ENCODE measurements at places on chromosomes 2 and 18.

DNA sequence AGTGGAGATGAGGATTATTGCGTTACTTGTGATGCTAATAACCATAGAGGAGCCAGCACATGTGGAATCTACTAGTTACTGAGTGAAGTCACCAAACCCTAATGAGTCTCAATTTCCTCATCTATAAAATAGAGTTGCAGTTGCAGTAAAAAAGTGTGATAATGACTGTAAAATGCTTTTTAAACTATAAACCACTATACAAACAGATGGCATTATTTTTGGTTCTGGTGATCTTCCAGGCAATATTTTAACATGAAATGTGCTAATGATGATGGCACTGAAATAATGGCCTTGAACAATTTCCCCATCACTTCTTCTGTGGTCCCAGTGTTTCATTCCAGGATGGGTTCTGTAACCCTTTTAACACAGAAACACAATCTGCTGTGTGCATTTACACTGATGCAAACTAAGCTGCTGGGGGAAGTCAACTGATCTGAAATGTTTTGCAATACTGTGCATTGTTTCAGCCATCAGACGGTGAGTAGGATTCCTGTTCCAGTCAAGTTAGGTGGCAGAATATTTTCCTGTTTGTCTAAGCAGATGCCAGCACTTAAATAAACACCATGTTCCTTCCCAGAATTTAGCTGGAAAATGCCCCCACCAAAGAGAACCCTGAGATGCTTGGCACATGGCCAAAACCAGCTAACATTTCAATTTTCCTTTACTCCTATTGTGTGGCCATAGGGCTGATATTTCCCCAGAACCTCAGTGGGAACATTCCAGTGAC is 52.6 kb downstream of the TACR1 start:
- no peaks in the 10 kb centered on the region for H3K4me1 ChIP-seq
- no peaks in the 10 kb centered on the region for H3K36me3 ChIP-seq
- DNase-seq = no peak
- no peak overlapping the region for H3K27ac ChIP-seq
- H3K27me3 ChIP-seq = no peaks in the 10 kb centered on the region
- H3K4me3 ChIP-seq = no peak overlapping the region

GRCh38 chr2:218184331-218184730 is 17.6 kb upstream of the CXCR1 start:
- H3K4me3 ChIP-seq = no peak overlapping the region
- no peak for DNase-seq
- no peaks in the 10 kb centered on the region for H3K36me3 ChIP-seq
- no peaks in the 10 kb centered on the region for H3K27me3 ChIP-seq
- no peak overlapping the region for H3K27ac ChIP-seq

GRCh38 chr2:229501051-229501794 is 213.1 kb downstream of the DNER start:
- DNase-seq = no peak
- H3K27ac ChIP-seq = no peak overlapping the region
- H3K4me3 ChIP-seq = no peak overlapping the region
- no peaks in the 10 kb centered on the region for H3K27me3 ChIP-seq
- no peaks in the 10 kb centered on the region for H3K4me1 ChIP-seq
- H3K36me3 ChIP-seq = no peaks in the 10 kb centered on the region

GRCh38 chr18:56723706-56724105 is 72.5 kb downstream of the WDR7 start:
- no peak overlapping the region for H3K4me3 ChIP-seq
- H3K27ac ChIP-seq = no peak overlapping the region
- no peak for DNase-seq
- no peaks in the 10 kb centered on the region for H3K27me3 ChIP-seq
- peaks cover 9% of the 10 kb centered on the region for H3K36me3 ChIP-seq
- H3K4me1 ChIP-seq = no peaks in the 10 kb centered on the region

DNA sequence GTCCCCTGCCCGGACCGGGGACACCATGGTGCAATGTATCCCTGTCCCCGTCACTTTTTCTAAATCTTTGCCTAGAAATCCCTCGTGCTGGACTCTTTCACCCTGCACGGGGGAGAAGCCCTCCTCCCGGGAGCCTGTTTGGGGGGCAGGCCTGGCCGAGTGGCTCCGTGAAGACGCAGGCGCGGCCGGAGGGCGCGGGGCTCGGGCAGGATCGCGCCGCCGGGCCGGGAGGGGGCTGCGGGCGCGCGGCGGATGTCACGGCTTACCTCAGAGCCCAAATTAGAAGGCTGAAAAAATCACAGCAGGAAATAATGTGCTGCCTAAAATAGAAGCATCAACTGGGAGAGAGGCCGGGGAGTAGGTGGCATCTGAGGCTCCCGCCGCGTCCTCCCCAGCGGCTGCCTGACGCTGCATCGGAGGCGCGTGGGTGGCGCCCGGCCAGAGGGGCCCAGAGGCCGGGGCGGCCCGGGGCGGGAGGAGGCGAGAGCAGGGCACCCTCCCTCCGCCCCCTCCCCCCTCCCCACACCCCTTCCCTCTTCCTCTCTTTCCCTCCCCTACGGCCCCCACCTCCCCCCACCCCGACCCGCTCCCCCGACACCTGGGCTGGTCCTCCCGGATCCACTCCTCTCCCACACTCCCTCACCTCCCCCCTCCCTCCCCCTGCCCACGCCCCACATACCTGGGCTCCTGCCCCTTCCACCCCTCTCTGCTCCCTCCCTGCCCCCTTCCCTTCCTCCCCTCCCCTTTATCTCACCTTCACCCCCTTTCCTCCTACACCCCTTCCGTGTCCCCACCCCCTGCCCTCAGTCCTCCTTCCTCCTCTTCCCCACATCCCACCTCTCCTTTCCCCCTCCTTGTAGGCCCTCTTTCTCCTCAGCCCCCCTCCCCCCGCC is 51.9 kb downstream of the SLC4A1AP start:
- no peaks in the 10 kb centered on the region for H3K36me3 ChIP-seq
- H3K4me1 ChIP-seq = peaks cover 20% of the 10 kb centered on the region
- H3K27ac ChIP-seq = no peak overlapping the region

DNA sequence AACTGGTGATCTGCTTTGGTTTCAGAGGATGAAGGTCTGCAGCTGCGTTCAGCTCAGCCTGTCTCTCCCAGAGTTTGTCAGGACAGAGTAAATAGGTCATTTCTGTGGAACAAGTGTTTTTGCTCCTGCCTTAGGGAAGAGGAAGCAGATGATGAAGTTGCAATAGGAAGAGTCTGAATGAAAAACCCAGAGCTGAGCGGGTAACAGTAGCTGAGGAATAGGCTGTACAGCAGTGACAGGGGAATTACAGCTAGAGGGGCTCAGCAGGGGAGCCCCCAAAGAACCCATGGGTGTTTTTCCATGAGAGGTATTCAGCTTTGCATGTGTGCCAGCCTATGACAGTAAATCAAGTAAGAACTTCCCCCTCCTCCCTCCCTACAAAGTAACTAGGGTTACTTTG is 10.3 kb upstream of the CYBRD1 start:
- H3K4me3 ChIP-seq = no peak overlapping the region
- H3K4me1 ChIP-seq = no peaks in the 10 kb centered on the region
- no peak for DNase-seq
- no peaks in the 10 kb centered on the region for H3K36me3 ChIP-seq
- no peaks in the 10 kb centered on the region for H3K27me3 ChIP-seq
- no peak overlapping the region for H3K27ac ChIP-seq

- no peaks in the 10 kb centered on the region for H3K27me3 ChIP-seq
- DNase-seq = no peak
Measured at GRCh38 chr18:31401156-31402025, 24.8 kb downstream of the DSG4 start.

GRCh38 chr18:55376387-55376786 is 211.6 kb downstream of the TCF4 start:
- H3K27me3 ChIP-seq = no peaks in the 10 kb centered on the region
- H3K36me3 ChIP-seq = no peaks in the 10 kb centered on the region
- no peaks in the 10 kb centered on the region for H3K4me1 ChIP-seq
- peak overlapping the region; percentile 39 for H3K27ac ChIP-seq
- no peak overlapping the region for H3K4me3 ChIP-seq
- no peak for DNase-seq

DNA sequence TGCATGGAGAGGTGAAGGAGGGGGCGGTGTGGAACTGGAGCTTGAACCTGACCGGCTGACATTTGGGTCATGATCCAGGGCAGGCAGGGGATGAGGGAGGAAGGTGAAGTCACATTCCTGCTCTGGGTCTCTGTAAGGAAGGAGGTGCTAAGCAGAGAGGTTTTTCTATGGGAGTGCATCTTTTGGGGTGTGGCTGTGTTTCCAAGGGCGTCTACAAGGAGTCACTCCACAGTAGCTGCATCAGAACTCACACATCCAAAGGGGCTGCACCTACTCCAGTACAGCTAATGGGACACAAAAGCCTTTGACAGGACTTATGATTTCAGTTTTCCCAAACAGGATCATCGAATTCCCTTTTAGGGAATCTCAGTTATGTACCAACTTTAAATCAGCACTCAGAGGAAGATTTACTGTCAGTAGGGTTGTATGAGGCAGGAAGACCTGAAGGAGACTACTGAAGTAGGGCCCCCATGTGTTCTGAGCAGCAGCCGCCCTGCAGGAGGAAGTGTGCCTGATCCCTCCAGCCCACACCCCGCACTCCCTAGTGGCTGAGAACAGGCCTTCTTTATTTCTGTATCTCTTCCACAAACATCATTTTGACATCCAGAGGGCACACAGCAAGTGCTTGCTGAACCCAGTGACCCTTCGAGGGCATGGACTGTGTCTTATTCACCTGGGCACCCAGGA is 137.2 kb downstream of the CELF4 start:
- H3K36me3 ChIP-seq = no peaks in the 10 kb centered on the region
- H3K27me3 ChIP-seq = no peaks in the 10 kb centered on the region
- H3K4me3 ChIP-seq = no peak overlapping the region
- H3K4me1 ChIP-seq = no peaks in the 10 kb centered on the region
- no peak for DNase-seq

- H3K36me3 ChIP-seq = peaks cover 2% of the 10 kb centered on the region
- DNase-seq = no peak
- H3K4me3 ChIP-seq = no peak overlapping the region
- H3K4me1 ChIP-seq = peaks cover 39% of the 10 kb centered on the region
Measured at GRCh38 chr2:113905886-113906285, 16.0 kb downstream of the ACTR3 start.

DNA sequence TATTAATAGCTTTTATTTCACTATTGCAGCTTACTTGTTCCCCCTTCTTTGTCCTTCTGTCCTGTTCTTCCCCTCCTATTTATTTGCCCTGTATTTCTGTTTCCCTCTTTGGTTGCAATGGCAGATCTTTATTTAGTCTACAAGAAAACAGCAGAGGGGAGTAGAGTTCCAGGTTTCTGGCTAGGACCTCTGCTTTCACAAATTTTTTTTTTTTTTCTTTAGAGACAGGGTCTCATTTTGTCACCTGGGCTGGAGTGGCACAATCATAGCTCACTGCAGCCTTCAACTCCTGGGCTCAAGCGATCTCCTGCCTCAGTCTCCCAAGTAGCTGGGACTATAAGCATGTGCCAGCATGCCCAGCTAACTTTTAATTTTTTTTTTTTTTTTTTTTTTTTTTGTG is 188.1 kb upstream of the SPRED2 start:
- DNase-seq = no peak
- no peaks in the 10 kb centered on the region for H3K36me3 ChIP-seq
- no peaks in the 10 kb centered on the region for H3K27me3 ChIP-seq
- no peak overlapping the region for H3K27ac ChIP-seq
- H3K4me3 ChIP-seq = no peak overlapping the region

DNA sequence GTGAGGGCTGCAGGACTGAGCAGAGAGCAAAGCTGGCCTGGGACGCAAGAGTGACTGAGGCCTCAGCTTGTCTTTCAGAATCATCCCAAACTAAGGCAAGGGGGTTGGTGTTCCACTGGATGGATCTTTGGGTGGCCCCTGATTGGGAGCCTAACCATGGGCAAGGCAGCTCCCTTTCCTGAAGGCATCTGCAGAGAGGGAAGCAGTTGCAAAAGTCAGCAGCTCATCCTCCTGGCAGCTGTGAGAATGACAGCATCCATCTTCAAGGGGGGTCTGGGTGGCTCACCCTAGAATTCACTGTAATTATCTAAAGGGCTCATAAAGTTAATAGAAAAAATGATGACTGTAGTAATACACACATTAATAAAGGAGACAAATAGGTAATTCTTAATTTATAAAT is 46.5 kb upstream of the RAB31 start:
- H3K4me3 ChIP-seq = no peak overlapping the region
- no peak overlapping the region for H3K27ac ChIP-seq
- DNase-seq = no peak
- H3K36me3 ChIP-seq = no peaks in the 10 kb centered on the region
- no peaks in the 10 kb centered on the region for H3K27me3 ChIP-seq

- no peaks in the 10 kb centered on the region for H3K36me3 ChIP-seq
- no peaks in the 10 kb centered on the region for H3K27me3 ChIP-seq
- peak; percentile 66 for DNase-seq
- H3K4me3 ChIP-seq = no peak overlapping the region
Measured at GRCh38 chr2:86225581-86225980, 26.3 kb downstream of the MRPL35 start.

- no peak within 1 kb of the TSS for H3K4me3 ChIP-seq
- peaks cover 27% of the 10 kb centered on the region for H3K36me3 ChIP-seq
- no peak for DNase-seq
Measured at GRCh38 chr2:74525717-74526648, at the start of gene DQX1. TSS of gene DQX1 (minus strand) at chr2:74526231. CDS start at chr2:74525729, 502 bp downstream.

GRCh38 chr2:4679391-4679790 is 976.0 kb downstream of the DCDC2C start:
- no peaks in the 10 kb centered on the region for H3K4me1 ChIP-seq
- no peaks in the 10 kb centered on the region for H3K27me3 ChIP-seq
- H3K36me3 ChIP-seq = no peaks in the 10 kb centered on the region
- no peak overlapping the region for H3K4me3 ChIP-seq
- no peak for DNase-seq

DNA sequence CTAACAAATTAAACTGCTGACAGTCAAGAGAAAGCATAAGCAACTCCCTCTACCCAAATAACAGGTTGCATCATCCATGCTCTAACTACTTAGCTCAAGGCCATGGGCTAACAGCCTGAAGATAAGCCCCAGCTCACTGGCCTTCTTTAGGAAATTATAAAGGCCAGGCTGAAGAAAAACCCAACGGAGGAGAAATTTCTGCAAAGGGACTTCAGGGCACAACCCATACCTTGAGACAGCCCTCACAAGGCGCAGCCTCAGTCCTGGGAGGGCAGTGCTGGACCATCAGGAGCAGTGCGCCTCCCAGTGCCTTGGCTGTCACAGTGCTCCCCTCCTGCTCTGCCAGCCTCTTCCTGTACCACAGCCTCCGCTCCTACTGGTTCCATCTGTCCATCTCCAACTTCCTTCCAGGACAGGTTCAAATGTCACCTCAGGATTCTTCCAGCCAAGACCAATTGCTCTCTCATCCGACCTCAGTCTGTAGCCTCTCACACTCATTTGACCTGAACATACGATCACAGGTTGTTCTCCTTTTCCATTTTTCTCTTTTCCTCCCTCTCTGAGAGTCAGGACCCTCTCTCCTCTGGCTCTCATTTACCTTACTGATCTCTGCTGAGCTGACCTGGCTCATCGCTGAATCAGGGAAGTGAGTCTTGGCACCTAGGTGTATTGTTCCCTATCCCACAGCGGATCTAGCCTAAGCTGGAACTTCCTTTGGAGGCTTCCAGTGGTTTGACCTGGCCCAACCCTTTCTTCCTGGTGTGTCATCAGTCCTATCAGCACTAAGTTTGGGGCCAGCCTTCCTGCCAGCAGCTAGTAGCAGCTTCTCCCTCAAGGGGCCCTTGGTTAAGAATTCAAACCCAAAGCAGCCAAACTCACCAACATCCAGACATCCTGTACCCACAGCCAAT is 1.9 kb downstream of the MCFD2 start:
- H3K27ac ChIP-seq = no peak overlapping the region
- H3K4me1 ChIP-seq = peaks cover 27% of the 10 kb centered on the region
- DNase-seq = no peak
- peaks cover 10% of the 10 kb centered on the region for H3K36me3 ChIP-seq
- no peak overlapping the region for H3K4me3 ChIP-seq

GRCh38 chr2:215942194-215942593 is 71.2 kb downstream of the MREG start:
- no peak for DNase-seq
- peaks cover 12% of the 10 kb centered on the region for H3K36me3 ChIP-seq
- no peaks in the 10 kb centered on the region for H3K4me1 ChIP-seq

All from natural killer cell (primary cell).